ENCODE measurements at places on chromosomes 3 and 15. TPM values are rescaled to one million over a fixed set of nuclear protein-coding genes. Genes with fewer than 3 reads are reported as not detected.

The EPHB3 gene
- 0.23 TPM for total RNA-seq

The MYRIP gene
- total RNA-seq = not detected

The TF gene
- total RNA-seq = 0.60 TPM

The CRYGS gene
- total RNA-seq = 0.43 TPM

The TTLL13 gene
- total RNA-seq = 0.14 TPM
